Stimulated activated CD4-positive, alpha-beta T cell treated with anti-CD3 and anti-CD28 coated beads, Interleukin-1b, Interleukin-23, amount 100 ng/mL, for 1 hour (primary cell): ENCODE measurements at places on chromosomes 7 and 10.

DNA sequence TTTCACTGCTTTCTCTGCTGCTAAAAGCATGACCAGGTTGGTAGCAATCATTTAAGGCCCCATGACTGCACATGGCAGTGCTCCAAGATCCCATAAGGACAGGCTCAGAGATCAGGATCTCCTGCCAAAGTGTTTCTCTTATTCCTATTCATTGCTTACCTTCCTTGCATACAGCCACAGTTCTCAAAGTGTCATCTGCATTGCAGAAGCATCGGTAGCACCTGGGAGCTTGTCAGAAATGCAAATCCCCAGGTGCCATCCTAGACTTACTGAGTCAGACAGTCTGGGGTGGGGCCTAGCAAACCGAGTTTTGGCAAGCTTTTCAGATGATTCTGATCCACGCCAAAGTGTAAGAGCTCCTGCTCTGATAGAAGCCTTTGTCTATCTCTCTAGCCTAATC, 489.0 kb upstream of the AUTS2 start:
- DNase-seq = no peak

- DNase-seq = no peak
Observed at GRCh38 chr10:128854963-128855362, 612.1 kb upstream of the MGMT start.

DNA sequence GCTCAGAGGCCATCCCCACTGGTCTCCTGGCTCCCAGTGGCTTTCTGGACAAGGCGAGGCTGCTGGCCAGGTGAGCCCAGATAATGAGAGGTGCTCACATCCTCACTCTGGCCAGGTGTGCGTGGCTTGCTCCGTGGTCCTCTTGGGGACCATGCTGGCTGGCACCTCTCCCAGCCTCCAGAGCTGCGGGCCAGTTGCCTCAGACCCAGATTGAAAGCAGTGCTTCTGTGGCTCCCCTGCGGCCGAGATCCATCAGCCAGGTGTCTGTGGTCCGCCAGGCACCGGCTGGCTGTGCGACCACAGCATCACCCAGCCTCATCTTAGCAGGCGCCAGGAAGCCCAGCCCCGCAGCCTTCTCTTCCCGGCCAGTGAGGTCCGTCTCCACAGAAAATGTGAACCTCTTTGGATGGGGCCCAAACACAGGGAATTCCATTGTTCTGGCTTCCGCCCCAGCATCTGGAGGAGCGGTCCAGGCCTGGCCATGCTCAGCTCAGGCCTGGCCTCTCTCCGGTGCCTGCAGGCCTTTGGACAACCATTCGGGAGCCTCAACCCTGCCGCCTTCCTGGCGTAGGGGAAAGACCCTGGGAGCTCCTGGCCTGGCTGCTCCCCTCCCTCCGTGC, 5.2 kb upstream of the TTYH3 start:
- DNase-seq = no peak

DNA sequence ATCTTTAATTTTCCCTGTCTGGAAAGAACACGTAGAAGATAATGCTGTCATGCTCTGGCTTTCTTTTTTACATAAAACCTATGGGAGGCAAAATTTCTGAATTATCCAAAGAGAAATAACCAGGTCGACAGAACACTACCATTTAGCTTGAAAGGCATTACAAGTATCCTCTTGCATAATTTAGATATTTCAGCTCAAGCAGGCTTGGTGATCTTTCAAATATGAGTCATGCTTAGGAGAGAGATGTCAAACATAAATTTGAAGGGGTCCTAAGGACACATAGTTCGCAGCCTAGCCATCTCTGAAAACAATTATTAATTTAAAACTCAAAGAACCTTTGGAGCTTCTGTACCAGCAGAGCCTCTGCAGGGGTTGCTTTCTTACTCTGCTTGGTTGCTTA, 100.9 kb downstream of the FAS start:
- no peak for DNase-seq

DNA sequence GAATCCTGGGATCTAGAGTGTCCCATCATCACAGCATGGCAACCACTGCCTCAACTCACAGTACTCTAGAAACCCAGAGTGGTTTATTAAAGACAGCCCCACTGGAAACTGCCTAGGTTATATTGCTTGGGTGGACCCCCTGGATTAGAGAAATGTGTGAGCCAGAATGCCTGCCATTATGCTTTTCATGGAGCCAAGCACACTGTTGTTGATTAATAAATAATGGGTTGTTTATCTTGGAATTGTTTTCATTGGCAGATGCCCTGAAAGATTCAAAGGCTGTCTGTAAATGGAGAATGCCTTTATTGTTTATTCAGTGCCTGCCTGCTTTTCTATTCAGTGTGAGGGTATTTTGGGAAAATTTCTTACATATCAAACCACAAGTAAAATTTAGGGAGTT, 52.1 kb downstream of the GNAI1 start:
- no peak for DNase-seq

GRCh38 chr10:4982764-4983226, 19.6 kb downstream of the AKR1C1 start:
- no peak for DNase-seq

DNA sequence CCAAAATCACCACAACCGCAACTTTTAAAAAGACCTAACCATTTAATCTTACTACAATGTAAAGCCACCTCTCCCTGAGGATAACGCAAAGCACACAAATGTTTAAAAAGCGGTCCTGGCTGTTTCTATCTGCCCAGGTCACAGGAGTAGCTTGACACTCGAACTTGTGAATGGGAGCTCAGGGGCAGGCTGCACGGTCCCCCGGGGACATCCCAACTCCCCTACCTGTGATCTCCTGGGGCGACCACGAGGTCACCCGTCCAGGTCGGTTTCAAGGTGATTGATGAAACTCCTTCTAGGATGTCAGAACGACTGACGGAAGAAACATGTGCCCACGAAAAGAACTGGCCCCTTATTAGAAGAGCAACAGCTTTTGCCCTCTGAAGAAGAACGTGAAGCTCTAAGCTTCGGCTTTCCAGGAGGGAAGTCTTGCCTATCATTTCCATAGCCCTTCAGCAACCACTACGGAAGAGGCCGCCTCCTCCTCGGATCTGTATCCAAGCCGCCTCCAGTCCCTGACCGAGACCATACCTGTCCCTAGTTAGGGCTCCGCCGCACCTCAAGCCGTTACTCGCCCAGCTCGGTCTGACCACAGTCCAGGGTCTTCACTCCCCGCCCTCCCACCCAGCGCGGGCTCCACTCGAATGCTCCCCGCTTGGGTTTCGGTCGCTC, 459 bp downstream of the CYCS start:
- no peak for DNase-seq

DNA sequence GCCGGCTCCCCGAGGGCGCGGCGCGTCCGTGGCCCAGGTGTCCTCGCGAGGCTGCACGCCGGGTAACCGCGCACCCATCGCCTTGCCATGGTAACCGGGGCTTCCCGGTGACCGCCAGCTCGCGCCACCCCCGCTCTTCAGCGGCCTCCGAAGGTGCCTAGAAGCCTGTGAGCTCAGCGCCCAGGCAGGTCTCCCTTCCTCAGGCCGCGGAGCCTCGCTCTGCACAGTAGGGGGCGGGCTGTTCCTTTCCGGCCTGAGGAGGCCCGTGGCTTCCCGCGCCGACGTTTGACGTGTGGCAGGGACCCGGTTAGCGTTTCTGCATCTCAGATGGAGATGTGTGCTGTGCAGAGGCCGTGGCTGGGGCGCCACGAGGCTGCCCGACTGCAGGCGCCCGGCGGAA, 117.1 kb downstream of the DYNC2I1 start:
- DNase-seq = no peak

- no peak for DNase-seq
Observed at GRCh38 chr7:117247809-117248208, 75.0 kb downstream of the WNT2 start.

GRCh38 chr10:55024713-55025112, 223.7 kb upstream of the PCDH15 start:
- DNase-seq = no peak

GRCh38 chr10:5089865-5090264, 4.3 kb upstream of the AKR1C3 start:
- no peak for DNase-seq

- no peak for DNase-seq
Observed at GRCh38 chr10:59965899-59966650, 59.7 kb upstream of the CCDC6 start.

GRCh38 chr10:83820033-83820432, 319.3 kb upstream of the GHITM start:
- DNase-seq = no peak

DNA sequence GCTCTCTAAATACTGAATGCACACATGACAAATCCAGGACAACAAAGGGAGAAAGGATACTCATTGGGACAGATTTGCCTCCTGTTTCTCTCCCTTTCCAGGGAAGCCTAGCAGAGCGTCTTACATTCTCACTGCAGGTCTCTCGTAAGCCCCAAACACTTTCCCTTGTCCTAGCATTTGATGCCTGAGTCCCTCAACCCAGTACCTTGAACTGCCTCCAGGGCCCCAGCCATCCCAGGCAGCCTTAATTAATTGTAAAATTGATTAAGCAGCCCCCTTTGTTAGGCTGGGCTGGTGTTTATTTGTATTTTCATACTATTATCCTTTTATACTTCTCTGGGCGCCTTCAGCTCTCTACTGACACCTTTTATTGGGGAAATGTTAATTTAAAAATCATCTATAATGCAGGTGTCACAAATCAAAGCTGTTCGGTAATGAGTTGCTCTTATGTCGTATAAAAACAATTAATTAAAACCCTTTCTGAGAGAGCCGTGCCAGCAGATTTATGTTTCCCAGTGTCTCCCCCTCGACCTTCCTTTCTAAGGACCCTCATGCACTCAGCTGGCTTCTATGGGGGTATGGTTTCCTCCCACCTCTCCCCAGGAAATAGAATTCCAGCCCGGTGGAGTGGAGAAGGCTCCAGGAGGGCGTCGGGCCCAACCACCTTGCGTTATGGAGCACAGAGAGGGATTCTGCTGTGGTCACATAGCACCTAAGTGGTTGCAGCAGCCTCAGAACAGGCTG, 243.8 kb downstream of the RPS24 start:
- no peak for DNase-seq

GRCh38 chr10:33336582-33337325, 2.3 kb upstream of the NRP1 start:
- no peak for DNase-seq

GRCh38 chr10:8489823-8490222, 435.3 kb downstream of the GATA3 start:
- no peak for DNase-seq

GRCh38 chr7:48088559-48089045, 463 bp upstream of the UPP1 start:
- DNase-seq = no peak

GRCh38 chr10:1419796-1420610, 317.3 kb downstream of the ADARB2 start:
- no peak for DNase-seq

GRCh38 chr7:156456032-156456431, 184.5 kb upstream of the RNF32 start:
- no peak for DNase-seq

GRCh38 chr10:120746001-120746777, 105.0 kb upstream of the WDR11 start:
- DNase-seq = no peak

DNA sequence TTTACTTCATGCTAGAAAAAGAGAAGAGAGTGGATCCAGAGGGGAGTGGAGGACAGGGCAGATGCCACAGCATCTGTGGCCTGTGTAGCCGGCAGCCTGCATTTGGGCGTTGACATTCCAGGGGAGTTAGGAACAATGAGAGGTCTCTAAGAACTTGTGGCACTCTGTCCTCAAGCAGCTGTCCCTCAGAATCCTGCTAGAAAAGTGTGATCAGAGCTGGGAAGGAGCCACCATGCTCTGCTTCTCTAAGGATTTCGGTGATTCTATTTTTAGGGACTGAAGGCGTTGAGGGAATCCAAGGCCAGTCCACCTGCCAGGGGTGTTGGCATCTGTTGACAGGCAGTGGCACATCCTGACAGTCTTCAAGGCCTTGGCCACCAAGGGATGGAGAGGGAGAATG, 7.6 kb downstream of the LRIT2 start:
- DNase-seq = no peak

DNA sequence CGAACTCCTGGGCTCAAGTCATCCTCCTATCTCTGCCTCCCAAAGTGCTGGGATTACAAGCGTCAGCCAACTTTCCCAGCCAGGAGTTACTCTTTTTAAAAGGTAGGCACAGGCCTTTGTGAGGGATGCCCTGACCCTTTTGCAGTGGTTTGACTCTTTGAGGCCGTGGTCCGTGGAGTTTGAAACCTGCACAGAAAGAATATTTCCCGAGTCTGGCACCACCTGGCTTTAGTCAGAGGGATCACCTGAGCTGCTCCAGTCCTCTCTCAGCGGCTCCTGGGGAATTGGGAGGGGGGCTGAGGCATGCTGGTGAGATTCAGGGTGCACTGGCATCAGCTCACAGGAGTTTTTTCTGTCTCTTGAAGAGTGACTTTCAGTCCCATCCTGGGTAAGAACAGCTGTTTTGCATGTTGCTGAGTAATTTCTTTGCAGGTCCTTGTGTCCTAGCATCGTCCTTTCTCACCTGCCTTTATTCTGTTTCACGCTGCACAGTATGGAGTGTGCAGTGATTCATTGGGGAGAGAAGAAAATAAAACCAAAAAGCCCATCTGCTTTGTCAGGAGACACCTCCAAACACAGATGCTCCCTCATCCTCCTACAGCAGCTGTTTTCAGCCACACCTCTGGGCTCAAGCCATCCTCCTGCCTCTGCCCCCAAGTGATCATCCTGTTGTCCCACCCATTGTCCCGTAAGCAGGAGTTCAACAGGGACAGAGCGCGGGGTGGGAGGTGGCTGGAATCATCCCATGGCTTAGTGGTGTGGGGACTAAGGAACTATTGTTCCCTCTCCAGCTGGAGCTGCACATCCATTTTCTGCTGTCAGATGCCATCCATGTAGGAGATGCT, 284.7 kb downstream of the CAMK1D start:
- DNase-seq = no peak

DNA sequence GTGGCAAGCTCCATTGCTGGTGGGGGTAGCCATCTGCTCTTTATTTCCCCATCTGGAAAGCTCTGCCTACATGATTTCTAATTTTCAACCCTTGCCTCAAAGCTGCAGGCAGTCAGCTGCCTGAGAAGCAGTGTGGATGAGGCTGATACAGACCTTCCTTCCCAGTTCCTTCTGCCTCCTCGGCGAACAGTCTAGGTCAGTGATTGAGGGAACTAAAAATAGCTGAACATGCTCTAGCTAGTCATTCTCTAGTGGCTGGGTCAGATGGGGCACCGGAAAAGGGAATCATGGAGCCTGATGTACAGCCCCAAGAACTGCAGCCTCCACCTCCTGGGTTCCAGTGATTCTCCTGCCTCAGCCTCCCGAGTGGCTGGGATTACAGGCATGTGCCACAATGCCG, 48.7 kb downstream of the NAMPT start:
- DNase-seq = no peak

DNA sequence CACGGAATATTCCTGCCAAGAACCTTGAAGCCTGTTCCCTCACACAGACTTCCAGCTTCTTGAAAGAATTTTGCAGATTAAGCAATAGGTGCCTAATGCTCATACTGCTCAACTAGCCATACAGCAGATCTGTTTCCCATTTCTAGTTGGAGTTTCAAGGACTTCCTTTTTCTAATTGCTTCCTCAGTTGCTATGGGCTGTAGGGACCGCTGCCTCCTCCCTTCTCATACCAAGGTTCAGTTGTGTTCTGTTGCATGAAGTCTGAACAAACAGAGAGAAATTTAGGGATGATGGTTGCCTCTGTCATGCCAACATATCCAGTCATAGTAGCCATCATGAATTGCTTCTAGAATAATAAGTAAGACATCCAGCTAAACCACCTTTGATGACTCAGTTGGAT, 6.8 kb downstream of the ITGA8 start:
- DNase-seq = no peak

- no peak for DNase-seq
Observed at GRCh38 chr7:1103009-1103788, 15.3 kb downstream of the GPER1 start.

- no peak for DNase-seq
Observed at GRCh38 chr10:71213761-71214440, 1.5 kb downstream of the UNC5B start.
